ENCODE measurements at places on chromosomes 2 and 18.
A peak's percentile ranks its signal among the peaks of the same experiment; 100 is the strongest.

DNA sequence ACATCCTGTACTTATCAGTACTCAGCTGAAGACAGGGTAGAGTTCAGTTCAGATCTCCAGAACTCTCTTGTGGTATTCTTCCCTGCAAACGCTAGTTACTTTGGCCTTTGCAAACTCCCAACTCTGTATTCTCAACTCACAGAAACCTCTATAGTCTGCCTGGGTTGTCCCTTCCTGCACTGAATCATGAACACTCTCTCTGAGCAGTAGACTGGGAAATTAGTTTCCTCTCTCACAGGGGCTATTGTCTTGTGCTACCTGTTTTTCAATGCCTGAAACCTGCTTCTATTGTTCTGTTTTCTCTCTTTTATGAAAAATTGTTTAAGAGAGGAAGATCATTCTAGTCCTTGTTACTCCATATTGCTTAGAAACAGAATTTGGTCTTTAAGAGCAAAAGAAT lies 134.7 kb downstream of the VIT start:
- no peak for DNase-seq

- no peak for DNase-seq
Observed at GRCh38 chr18:56545464-56545863, 92.9 kb downstream of the TXNL1 start.

GRCh38 chr2:182319556-182320505 lies 107.0 kb downstream of the PDE1A start:
- DNase-seq = no peak

GRCh38 chr2:30802611-30803010 lies 4.6 kb downstream of the CAPN13 start:
- DNase-seq = no peak

DNA sequence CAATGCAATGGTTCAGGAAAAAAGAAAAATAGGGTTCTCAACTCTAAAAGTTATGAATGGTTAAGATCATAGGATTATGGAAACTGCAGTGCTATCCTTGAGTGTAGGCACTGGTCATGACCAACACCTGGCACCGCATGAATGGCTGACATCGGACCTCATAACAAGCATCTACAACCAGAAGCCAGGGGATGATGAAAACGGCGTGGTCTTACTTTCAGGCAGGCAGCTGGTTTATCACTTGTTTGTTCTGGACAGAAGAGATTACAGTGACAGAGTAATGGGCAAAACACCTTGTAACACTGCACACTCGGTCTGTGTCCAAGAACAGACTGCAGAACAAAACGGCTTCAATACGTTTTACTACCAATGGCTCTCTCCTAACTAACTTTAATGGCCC lies 132.8 kb downstream of the STK39 start:
- DNase-seq = no peak

DNA sequence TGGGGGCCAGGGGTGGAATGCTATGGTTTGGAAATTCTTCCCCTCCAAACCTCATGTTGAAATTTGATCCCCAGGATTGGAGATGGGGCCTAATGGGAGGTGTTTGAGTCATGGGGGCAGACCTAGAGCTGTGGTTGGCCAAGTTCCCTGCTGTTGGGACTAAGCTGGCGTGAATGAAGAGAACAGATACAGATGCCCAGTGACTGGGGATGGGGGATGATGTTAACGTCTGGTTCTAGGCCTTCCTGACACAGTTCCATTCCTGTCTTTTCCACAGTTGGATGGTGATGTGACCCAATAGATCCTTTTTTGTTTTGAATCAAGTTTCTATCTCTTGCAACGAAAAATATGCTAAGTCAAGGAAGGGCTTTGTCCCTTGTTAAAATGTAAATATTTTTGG lies 23.7 kb downstream of the KLHL23 start:
- DNase-seq = no peak

GRCh38 chr2:126898636-126899035 lies at the start of gene TEX51:
TEX51 (plus strand) TSS chr2:126898890; CDS start chr2:126898919, 29 bp downstream.
- no peak for DNase-seq

GRCh38 chr2:99959261-99960014 lies 183.0 kb downstream of the AFF3 start:
- no peak for DNase-seq

DNA sequence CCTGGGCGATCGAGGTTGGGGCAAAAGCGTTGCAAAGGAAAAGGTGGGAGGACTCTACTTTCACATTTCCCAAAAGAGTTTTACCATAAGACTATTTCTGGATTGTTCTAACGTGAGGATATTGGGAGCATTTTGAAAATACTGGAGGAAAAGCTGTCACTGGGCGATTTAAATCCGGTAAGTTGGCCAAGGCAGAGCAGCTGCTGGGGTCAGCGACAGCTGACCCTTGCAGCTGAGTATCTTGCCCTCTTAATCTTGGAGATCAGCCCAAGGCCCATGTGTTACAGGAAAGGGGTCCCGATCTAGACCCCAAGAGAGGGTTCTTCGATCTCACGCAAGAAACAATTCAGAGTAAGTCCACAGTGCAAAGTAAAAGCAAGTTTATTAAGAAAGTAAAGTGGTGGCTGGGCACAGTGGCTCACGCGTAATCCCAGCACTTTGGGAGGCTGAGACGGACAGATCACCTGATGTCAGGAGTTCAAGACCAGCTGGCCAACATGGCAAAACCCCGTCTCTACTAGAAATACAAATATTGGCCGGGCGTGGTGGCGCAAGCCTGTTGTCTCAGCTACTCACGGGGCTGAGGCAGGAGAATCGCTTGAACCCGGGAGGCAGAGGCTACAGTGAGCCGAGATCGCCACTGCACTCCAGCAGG lies 964 bp upstream of the ST3GAL5 start:
- DNase-seq = no peak

DNA sequence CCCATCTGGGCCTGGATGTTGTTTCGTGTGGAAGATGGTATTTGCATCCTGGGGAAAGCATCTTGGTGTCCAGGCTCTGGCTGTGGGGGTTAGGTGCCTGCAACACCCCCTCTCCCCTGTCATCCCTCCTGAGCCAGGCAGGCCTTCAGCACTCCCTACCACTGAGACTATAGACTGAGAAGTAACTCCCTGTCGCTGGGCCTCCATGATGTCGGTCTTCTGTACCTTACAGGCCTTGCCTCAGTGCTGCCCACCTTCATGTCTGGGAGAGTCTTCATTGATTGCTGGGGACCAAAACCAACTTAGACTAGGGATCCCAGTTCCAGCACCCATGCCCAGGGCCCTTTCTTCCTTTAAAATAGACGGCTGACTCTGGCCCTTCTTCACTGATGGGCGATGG lies 33.1 kb upstream of the DNMT3A start:
- DNase-seq = no peak

DNA sequence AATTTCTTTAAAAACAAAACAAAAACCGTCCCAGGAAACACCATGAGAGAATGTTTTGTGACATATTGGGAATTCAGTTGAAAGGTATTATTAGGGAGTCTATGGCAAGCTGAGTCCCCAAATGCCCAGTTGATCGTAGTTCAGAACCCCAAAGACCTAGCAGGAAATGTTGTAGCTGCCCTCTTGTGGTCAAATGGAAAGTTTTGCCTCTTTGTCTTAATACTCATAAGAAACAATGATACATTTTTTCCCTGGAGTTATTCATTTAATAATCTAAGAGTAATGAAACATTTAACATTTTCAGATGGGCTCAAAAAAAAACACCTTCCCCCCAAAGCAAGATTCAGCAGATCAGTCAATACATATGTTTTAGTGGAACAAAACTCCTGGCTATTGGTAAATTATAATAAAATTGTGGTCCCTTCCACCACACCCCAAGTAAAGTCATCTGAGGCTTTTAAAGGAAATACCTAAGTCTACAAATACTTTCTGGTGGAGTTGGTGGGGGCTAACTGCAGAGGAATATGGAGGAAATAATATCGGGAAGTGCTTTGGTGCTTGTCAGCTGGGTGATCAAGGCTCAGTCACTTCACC lies 37.8 kb upstream of the EFEMP1 start:
- peak; percentile 7 for DNase-seq

GRCh38 chr2:158089322-158089721 lies 12.4 kb upstream of the UPP2 start:
- no peak for DNase-seq

DNA sequence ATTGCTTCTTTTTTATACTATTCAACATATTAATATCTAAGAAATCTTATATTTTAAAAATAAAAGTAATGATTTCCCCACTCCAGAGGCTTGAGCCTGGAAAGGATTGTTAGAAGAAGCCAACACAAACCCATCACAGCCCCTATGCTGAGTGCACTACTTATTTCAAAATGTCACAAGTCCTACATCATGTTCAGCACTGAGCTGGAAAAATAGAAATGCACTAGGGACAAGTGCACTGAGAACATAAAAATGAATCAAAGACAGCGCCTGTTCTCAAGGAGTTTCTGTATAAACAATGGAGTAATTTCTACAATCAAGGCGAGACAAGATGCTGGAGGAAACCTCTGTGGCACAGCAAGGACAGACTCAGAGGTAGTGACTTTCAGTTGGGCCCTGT lies 155.0 kb downstream of the TXNL1 start:
- no peak for DNase-seq

- DNase-seq = no peak
Observed at GRCh38 chr2:222671259-222672067, at the start of gene MOGAT1. MOGAT1 (plus strand) TSS chr2:222671658; CDS start chr2:222671786, 128 bp downstream.

DNA sequence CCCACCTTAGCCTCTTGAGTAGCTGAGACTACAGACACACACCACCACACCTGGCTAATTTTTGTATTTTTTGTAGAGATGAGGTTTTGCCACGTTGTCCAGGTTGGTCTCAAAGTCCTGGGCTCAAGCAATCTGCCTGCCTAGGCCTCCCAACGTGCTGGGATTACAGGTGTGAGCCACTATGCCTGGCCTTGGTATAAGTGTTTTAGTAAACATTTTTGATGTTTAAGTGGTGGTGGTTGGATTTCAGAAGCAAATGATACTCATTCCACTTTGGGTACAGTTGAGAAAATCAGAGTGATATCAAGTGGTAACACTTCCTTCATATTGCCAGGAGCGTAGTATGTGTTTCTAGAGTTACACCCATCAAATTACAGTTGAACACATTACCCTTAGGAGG lies 25.4 kb downstream of the ACADL start:
- no peak for DNase-seq

DNA sequence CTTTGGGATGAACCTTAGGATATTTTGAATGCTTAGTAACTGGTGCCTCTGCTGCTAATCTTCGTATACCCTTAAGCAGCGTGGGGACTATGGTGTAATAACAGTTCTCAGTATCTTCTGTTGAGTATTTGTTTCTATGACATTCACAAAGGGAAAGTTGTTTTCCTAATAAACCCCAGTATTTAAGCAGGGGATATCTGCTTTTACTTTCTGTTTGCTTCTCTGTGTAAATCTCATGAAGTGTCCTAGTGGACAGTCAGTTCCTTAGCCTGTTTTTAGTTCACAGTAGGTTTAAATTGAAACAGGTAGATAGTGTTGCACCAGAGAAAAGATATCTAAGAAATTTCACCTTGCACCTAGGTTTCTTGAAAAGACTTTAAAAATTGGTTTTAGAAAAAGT lies 14.9 kb downstream of the KIAA1328 start:
- no peak for DNase-seq

- DNase-seq = peak; percentile 43
Observed at GRCh38 chr2:239399921-239400595, 762 bp downstream of the HDAC4 start.

GRCh38 chr2:47078541-47079482 lies 76.3 kb downstream of the STPG4 start:
- no peak for DNase-seq

DNA sequence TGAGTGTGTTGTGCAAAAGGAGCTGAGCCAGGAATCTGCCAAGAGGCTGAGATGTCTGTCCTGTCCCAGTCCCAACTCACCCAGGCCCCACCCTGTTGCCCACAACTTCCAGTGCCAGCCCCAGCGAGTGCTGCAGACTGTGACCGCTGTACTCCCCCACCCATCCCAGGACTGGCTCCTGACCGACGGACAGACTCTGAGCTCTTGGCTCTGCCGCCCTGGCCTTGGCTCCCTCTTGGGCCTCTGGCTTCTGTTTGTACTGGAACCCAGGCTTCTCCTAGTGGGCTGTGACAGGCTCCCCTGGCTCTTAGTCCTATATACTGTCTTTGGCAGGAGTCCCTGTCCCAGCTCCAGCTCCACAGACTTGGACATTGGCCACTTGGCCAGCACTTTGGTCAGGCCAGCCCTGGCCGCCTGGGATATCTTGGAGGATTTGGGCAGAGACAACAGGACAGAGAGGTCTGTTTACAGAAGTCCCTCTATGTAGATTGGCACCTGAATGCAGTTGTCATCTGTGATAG lies 41.1 kb downstream of the ACOXL start:
- DNase-seq = no peak

DNA sequence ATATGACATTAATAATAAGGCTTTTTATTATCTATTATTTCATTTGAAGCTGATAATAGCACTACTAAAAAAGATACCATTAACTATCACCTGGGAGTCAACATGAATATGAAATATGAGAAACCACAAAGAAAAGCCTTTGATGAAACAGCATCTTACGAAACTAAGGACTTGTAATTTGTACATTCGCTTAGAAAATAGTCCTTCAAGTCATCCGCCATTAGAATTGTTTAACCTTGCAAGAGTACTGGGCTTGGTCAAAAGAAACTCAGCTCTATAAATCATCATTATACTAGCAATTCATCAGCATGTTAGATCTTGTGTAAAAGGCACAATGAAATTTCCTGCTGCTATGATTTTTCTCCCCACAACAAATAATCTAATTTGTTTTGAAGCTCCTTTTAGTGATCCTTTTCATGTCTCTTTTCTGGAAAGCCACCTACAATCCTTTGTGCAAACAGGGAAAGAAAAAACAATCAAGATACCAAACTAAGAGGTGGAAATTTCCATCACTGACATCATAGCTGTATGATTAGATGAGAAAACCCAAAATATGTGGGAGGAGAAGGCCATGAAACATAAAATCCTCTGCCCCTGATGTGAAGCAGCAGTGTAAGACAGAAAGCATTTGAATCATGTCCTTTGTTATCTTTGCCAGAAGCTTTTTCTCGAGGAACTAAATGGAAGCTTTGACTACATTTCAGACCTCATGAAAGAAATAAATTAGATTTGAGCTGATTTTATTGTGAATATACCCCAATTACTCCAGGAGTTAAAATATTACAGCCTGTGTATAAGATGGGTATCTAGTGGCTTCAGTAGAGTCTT lies 31.2 kb downstream of the SCN9A start:
- no peak for DNase-seq

- no peak for DNase-seq
Observed at GRCh38 chr2:156778916-156779315, 342.7 kb downstream of the GPD2 start.

- DNase-seq = no peak
Observed at GRCh38 chr2:3664118-3664517, 6.1 kb downstream of the ALLC start.

- DNase-seq = no peak
Observed at GRCh38 chr2:105279126-105279525, 37.6 kb downstream of the GPR45 start.

- no peak for DNase-seq
Observed at GRCh38 chr2:54859416-54859815, 136.0 kb downstream of the EML6 start.

- no peak for DNase-seq
Observed at GRCh38 chr2:201016859-201017258, 53.4 kb upstream of the ORC2 start.

GRCh38 chr2:229610333-229610732 lies 104.0 kb downstream of the DNER start:
- no peak for DNase-seq
